Ascending aorta (tissue), 2 donors: ENCODE measurements at places on chromosomes 6 and 20. TPM values are rescaled to one million over a fixed set of nuclear protein-coding genes. Genes with fewer than 3 reads are reported as not detected.

- no peak for DNase-seq
Observed at GRCh38 chr6:125046107-125046925, 84.1 kb downstream of the RNF217 start.

- no peak for DNase-seq
Observed at GRCh38 chr6:82779041-82779440, 286.6 kb downstream of the UBE3D start.

The EMILIN3 gene
- 0.53 TPM for total RNA-seq

GRCh38 chr6:156513504-156513903 lies 263.7 kb upstream of the ARID1B start:
- no peak for DNase-seq

DNA sequence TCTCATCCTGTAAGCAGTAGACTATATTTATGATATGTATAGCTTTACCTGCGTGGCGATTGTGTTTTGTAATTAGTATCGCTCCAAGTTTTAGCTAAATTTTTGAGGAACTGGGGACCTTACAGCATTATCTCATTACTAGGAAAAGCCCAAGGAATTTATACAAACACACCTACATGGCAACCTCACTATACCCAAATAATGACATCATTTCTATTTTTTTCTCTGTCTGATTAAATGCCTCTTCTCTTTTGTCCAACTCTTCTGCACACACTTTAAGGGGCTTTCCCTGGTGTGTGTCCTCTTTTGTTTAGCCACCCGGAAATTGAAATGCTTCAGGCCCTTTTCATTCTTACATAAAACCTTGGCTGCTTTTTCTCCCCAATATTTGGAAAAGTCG lies 82.9 kb upstream of the EXOC2 start:
- DNase-seq: no peak

GRCh38 chr20:31843881-31844280 lies 1.5 kb downstream of the FOXS1 start:
- DNase-seq: no peak

GRCh38 chr6:30548375-30548774 lies 7.9 kb downstream of the GNL1 start:
- DNase-seq: no peak

DNA sequence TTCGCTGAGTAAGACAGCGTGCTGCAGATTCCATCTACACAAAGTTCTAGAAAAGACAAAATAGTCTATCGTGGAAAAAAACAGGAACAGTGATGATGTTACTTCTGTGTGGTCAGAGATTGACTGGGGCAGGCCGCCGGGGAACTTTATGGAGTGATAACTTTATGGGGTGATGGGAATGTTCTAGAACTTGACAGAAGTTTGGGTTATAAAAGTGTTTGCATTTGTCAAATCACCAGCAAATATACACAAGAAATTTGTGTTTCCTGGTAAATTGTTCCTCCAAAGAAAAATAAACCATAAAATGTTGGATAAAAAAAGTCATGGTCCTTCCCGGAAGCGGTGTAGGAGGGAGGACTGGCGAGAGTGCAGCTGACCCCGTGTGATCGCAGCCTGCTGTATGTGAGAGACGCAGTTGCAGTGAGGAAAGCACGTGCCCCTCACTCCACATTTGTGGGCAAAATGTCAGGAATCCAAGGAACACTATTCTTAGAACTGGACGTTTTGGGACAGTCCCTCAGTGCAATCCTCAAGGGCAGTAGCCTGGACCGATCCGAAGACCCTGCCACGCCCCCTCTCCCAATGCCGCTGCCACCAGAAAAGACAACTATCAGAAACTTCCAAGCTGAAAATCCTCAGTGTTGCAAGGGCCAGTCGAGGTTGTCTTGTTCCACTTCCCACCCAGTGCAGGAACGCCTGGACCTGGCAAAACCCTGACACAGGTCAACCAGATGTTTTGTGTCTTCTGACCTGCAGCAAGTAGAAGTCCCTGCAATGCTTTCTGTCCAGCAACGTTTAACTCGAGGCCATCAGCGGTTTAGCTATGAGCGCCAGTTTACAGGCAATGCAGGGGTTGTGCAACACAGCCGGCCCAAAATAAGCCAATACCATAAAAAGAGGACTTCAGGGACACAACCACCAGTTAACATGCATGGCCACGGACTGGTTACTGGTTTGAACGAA lies 80.5 kb upstream of the QKI start:
- no peak for DNase-seq

The FIG4 gene
- total RNA-seq: 27.9 TPM

The ADGRG6 gene
- total RNA-seq: 7.7 TPM

GRCh38 chr6:2497922-2498623 lies 252.6 kb downstream of the MYLK4 start:
- no peak for DNase-seq

DNA sequence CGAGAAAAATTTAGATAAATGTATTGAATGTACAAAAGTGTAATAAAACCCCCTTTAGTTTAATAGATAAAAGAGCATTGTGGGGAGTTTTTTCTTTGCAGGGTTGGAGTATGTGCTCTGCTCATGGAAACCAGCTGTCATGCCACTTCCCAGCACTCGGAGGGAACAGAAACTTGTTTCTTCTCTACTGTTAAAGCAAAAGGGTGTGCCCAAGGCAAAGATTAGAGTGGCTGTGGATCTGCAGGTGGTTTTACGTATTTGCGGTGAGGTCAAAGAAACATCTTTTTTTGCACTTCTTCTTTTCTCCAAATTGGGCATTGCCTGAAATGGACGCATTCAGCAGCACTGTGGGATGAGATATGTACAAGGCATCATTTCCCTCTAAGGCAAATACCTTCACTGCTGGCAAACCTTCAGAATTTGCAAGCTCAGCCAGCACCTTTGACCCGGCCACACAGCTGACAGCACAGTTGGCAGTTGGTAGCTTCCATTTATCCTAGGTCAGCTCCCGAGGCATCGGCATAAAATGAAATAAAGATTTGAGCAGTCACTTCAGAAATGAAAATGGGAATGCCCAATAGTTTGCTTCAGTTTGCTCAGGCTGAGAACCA lies 178.4 kb upstream of the EYA4 start:
- no peak for DNase-seq

The SEMG1 gene
- total RNA-seq: not detected

GRCh38 chr6:24394780-24395437 lies 7.8 kb upstream of the MRS2 start:
- DNase-seq: no peak

GRCh38 chr6:13488015-13488895 lies 855 bp upstream of the GFOD1 start:
- DNase-seq: no peak

The RAB32 gene
- total RNA-seq: 89.2 TPM

- DNase-seq: no peak
Observed at GRCh38 chr6:25629198-25629576, 22.8 kb upstream of the SCGN start.

DNA sequence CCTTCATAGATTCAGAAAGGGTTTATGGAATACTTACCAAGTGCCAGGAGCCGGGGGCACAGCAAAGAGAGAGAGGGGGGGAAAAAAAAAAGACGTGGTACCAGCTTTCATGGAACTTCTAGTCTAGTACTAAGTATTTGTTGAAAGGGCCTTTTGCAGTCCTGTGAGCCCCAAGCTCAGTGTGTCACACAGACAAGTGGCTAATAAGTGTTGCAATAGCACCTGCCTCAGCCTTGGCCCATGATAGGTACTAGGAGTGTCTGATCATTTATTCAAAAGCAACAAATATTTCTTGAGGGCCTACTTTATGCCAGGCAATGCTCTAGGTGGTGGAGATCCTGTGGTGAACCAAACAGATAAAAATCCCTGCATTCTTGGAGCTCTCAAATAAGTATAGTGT lies 7.9 kb downstream of the MYLK2 start:
- DNase-seq: no peak

The DUSP15 gene
- 13.0 TPM for total RNA-seq

- DNase-seq: no peak
Observed at GRCh38 chr20:54167909-54168872, 5.6 kb downstream of the CYP24A1 start.

The KIF6 gene
- total RNA-seq: 0.43 TPM
